ENCODE measurements at places on chromosomes 2 and 18.

DNA sequence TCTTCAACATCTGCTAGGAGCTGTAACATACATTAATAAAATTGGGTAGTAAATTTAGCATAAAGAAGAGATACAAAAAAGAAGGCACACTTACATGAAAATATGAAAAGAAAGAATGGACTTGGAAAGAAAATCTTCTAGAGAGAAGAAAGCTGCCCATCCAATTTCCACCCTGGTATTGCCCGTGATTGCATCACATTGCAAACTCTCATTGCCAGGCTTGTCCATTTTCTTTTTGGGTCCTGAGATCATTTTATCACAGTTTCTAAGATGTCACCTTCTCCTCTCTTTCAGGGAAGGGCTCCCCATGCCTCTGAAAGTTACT lies 321.5 kb downstream of the RND3 start:
- no peak for DNase-seq

GRCh38 chr2:148553332-148553887 lies 91.1 kb upstream of the EPC2 start:
- no peak for DNase-seq

DNA sequence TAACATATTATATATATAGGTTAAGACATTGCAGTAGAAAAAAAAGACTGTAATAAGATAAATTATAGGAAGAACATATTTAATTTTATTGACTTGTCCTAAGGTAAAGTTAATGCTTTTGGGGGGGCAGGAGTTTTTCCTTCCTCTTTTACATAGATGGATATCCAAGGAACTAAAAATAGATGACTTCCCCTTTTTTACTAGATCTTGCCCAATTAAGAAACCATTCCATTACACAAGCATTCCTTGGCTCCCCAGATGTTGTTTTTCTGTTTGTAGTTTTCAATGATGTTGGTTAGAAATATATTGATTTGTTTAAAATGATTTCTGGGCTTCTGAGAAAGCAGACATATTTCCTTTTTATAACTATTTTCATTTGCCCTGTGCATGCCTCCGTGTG lies 22.4 kb upstream of the PMAIP1 start:
- peak; percentile 16 for DNase-seq

DNA sequence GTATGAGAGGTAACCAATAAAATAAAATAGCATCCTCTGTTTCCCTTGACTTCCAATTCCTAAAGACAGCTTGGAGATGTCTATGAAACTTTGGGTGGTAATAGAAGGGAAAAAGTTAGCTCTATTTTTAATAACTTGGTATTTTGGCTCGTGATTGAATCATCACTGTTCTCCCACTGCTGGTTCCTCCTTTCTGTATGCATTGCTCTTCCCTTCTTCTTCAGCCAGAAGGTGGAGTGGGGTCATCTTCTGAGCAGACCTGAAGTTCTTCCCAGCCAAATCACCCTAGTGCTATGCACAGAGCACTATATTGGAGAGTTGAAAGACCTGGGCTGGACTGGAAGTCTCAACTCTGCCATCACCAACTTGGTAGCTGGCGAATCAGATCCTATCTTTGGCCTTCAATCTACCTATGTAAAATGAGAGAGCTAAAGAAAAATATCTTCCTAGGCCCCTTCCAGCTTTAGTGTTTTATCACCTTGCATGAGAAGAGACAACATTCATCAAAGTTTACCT lies 54.1 kb downstream of the CPO start:
- DNase-seq = no peak

DNA sequence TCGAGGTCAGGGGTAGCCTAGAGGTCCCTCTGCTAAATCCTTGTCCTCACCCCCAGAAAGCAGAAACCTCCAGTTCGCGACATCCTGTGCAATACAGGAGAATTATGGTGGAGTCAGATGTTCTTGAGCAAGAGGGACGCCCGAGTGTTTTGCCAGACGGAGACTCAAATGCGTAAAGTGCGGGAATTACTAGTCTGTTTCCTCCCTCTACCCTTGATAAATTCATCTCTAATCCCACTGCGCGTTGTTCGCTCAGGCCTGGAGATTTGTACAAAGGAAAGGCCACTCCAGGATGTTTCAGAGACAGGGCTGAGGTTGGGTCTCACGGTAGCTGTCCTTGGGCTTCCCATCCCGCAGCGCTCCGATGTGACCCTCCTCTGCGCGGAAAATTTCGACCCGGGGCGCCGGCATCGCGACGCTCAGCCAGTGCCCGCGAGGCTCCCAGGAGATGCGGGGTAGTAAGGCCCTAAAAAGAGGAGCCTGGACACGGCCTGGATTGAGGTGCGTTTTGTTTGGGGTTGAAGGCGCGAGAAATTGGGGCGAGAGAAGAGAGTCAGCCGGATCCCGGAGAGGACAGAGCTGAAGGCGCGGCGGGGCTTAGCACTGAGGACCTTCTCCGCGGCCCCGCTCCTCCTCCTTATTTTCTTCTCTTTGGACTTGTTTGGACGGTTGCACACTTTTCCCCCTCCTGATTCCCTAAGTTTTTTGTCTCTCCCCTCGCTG lies 2.6 kb upstream of the NEUROD1 start:
- no peak for DNase-seq

DNA sequence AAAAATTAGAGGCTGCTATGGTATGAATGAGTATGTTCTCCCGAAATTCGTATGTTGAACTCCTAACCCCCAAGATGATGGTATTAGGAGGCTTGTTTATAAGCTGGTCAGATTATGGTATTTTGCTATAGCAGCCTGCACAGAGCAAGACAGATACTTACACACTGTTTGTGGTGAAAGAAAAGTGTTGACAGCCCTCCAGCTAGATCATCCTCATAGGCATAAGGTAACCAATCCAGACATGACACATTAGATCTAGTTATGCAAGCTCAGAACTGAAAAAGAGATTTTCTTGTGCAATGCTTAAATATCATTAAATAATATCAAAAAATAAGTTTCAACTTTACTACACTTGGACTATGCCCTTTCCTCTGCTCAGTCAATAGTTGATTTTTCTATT lies 107.1 kb downstream of the ABCA12 start:
- DNase-seq = no peak

DNA sequence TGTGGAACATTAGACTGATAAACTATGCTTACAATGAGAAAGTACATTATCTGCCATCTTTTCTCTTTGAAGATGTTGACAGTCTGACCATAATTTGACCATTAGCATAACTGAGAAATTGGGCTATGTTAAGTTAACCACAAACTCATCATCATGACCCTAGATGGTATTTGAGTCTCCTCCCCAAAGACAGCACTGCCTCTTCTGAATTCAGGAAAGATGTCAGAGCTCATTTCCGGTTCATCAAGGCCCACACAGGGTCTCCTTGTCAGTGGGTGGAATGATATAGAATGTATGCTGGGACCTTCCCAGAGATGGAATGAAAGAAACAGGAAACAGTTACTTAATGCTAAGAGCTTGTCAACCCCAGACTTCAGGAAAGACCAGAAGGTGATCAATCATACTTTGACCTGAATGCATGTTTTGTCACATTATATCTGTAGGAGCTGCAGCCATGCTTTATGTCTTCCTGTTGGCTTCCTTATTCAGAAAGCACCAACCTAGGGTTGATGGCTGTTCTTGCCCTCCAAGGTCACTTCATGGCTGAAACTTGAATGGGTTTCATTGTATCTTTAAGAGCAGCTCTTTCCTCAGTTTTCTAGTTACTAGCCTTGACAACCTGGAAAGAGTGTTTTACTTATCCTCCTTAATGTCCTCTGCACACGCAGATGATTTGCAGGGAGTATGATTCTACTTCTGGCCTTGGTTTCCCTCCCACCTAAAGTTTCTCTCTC lies 99.1 kb upstream of the NEUROD1 start:
- DNase-seq = no peak

DNA sequence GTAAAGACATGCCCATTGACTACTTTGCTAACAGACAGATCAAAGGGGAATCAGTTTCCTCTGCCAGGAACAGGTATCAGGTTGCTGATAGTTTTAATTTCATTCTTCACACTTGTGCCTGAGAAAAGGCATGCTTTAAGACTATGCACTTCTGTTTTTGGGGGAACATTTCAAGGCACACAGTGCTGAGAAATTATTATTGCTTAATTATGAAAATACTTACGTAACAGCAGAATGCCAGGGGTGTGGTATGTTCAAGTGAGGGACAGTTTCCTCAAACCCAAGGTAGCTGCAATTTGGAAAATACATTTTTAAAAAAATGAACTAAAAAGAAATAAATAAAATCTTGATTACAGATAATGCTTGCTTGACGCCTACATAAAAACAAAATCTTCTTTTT lies 1746.1 kb upstream of the PIK3C3 start:
- DNase-seq = no peak

DNA sequence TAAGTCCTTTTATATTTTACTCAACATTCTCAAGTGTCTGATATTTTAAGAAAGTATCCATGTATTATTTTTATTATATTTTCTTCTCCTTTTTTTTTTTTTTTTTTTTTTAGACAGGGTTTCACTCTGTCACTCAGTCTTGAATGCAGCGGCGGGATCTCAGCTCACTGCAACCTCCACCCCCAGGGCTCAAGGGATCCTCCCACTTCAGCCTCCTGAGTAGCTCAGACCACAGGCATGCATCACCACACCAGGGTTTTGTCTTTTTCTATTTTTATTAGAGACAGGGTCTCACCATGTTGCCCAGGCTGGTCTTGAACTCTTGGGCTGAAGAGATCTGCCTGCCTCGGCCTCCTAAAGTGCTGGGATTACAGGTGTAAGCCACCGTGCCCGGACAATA lies 212.1 kb downstream of the TCF4 start:
- DNase-seq = no peak

DNA sequence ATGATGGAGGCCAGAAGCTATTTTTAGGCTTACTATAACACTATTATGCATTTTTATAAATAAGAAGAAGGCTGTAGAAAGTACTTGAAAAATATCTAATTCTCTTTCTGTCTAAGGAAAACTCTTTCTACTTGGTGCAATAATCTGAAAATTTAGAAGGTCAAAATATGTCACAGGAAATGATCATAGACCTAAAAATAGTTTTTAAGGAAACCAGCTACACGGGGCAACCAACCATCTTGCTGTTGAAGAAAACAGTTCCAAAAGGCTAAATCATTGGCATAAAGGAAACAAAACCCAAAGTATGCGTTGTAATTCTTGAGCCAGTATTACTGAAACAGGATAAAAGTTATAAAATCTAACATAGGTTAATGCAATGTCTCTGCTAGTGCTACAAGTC lies 40.2 kb downstream of the SOCS6 start:
- no peak for DNase-seq

DNA sequence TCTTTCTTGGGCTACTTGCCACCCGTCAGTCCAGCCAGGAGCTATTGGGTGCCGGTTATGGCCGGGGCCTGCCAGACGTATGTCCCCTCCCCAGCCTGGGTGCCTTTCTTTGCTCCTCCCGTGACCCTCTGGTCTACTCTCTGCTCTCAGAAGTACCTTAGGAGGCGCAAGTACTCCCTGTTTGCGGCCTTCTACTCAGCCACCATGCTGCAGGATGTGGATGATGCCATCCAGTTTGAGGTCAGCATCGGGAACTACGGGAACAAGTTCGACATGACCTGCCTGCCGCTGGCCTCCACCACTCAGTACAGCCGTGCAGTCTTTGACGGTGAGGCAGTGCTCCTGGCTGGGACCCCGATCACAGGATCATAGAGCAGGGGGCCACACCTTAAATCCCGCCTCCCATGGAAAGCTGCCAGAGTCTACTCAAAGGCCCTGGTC lies 99.5 kb downstream of the DYSF start:
- no peak for DNase-seq

DNA sequence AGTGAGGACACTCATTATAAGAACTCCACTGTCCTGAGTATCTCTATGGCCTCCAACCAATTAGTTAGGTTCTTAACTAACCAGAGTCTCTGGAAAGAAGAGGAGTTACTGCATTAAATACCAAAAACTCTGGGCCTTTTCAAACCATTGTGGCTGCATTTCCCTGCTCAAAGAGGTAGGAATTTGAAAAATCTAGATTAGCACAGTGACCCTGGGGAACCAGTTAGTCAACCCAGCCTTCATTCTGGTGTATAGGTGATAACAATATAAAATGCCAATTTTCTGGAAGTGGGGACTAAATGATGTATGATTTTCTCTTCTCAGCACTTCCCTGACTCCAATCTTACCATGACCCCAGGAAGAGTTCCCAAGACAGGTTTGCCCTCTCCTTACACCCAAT lies 287.8 kb upstream of the SETBP1 start:
- no peak for DNase-seq

GRCh38 chr2:72543497-72544216 lies 282.2 kb downstream of the EXOC6B start:
- DNase-seq = no peak

- DNase-seq = no peak
Measured at GRCh38 chr2:210536973-210537650, 19.3 kb upstream of the CPS1 start.

DNA sequence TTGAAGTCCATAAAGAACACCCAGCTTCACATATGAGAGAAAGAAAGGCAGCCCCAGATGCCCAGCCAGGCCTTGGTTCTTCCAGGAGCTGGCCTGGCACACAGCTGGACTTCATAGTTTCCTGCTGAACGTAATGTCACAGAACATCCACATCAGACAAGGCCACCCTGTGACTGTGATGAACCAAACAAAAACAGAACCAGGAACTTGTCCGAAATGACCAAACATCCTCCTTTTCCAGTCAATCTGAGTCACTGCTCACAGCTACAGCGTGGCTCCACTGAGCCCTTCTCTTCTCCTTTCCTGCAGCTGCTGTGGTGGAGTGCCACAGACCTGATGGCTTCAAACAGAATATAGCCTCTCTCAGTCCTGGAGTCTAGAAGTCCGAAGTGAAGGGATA lies 45.4 kb upstream of the PAPOLG start:
- peak; percentile 73 for DNase-seq

DNA sequence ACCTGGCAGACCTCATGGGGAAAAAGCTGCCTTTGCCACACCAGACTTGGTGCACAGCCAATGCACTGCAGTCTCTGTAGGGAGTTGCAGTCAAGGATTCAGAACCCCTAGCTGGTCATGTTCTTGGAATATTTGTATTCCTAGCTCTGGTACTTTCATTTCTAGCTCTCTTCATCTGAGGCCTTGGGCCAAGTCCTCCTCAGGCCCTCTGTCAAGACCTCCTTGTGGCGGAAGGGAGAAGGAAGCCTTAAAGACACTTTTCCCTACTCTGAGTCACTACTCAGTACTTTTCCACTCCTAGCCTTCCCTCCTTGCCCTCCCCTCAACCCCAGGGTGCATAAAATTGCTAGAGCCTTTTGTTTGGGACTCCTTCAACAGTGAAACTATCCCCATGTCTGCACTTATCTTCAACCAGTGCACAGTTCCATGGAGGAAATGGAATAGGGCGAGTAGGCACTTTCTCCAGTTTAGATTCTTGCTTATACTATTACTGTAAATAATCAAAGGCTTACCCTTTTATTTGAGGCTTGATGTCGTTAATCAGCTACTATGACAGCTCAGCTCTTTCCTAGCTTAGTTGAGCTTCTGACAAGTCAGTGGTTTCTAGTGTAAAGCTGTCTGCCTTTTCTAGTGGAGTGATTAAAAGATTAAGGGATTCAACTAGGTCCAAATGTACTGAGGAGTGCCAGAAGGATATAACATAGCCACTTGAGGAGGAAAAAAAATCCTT lies 15.8 kb downstream of the M1AP start:
- no peak for DNase-seq
